Large intestine (tissue), 12 donors: ENCODE measurements at places on chromosomes 7 and 10. TPM values are rescaled to one million over a fixed set of nuclear protein-coding genes. Genes with fewer than 3 reads are reported as not detected.
A peak's percentile ranks its signal among the peaks of the same experiment; 100 is the strongest.

Gene ASZ1
- not detected for polyA plus RNA-seq

DNA sequence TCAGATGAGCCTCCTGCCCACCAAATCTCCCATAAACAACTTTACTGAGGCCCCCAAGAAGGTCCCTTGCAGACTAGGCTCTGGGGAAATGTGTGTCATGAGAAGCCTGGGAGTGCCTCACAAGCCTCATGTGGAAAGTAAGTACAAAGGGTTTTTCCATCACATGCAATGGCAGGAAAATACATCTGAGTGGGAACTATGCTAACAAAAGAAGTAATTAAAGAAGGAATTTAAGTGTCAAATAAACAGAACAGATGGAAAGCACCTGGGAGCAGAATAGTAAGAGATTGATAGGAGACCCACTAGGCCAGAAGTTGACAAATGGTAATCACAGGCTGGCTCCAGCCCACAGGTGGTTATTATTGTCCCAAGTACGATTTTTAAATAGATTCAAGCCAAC, 20.5 kb downstream of the GSAP start:
- H3K27me3 ChIP-seq, result no peaks in the 10 kb centered on the region
- H3K4me1 ChIP-seq, result peaks cover 8% of the 10 kb centered on the region
- no peak overlapping the region for H3K4me3 ChIP-seq
- no peaks in the 10 kb centered on the region for H3K36me3 ChIP-seq

GRCh38 chr10:132273304-132273944, 34.3 kb downstream of the STK32C start:
- H3K4me3 ChIP-seq, result no peak overlapping the region
- no peaks in the 10 kb centered on the region for H3K27me3 ChIP-seq
- DNase-seq, result no peak
- H3K4me1 ChIP-seq, result no peaks in the 10 kb centered on the region

GRCh38 chr10:17744341-17744861, 7.6 kb upstream of the TMEM236 start:
- H3K27ac ChIP-seq, result no peak overlapping the region
- H3K4me1 ChIP-seq, result no peaks in the 10 kb centered on the region
- DNase-seq, result no peak
- no peak overlapping the region for H3K4me3 ChIP-seq
- H3K27me3 ChIP-seq, result no peaks in the 10 kb centered on the region
- no peaks in the 10 kb centered on the region for H3K36me3 ChIP-seq

DNA sequence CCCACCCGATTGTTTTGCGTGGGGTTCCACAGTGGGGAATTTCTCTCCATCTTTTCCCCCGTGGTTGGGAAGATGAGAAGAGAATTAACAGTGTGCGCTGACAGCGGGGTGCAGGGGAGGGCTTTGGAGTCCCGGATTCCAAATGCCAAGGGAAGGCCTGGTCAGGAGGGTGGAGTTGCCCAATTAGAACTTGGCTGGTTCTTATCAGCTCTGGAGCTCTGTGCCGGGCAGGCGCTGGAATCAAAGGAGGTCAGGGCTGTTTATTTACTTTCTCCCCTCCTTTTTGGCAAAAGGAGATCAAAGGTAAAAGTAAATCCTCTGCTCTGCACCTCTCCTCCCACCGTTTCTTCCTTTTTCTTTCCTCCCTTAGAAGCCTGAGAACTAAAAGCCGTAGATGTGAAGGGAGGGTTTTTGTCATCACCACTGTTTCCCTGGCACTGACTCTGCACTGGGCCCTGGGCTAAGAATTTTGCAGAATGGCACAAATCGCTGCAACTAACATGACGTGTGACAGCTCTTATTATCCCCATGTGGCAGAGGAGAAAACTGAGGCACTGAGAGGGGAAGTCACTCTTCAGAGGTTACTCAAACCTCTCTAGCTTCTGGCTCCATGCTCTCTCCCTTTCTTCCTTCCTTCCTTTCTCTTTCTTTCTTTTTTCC, 95.2 kb upstream of the ZNF716 start:
- H3K27me3 ChIP-seq, result no peaks in the 10 kb centered on the region
- H3K27ac ChIP-seq, result no peak overlapping the region
- no peak for DNase-seq
- no peaks in the 10 kb centered on the region for H3K36me3 ChIP-seq
- no peak overlapping the region for H3K4me3 ChIP-seq

Gene HOXA9
- 0.33 TPM for polyA plus RNA-seq

DNA sequence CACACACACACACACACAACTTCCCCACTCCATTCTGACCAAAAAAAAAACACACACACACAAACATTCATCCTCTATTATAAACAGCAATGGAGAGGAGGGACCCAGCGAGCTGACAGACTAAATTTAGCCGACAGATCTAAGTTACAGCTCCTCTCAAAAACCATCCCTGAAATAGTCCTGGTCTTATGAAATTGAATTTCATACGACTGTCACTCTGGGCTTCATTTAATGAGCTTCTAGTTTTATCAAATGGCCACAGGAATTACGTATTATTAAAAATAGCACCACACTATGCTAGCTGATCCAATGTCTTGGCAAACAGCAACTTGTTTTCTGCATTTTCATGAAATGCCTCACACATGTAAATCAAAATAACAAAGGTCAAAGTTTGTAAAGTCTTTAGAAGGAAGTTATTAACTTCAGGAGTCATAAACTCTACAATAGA, 131.3 kb upstream of the ASAH2 start:
- H3K4me3 ChIP-seq, result no peak overlapping the region
- no peaks in the 10 kb centered on the region for H3K27me3 ChIP-seq
- no peaks in the 10 kb centered on the region for H3K36me3 ChIP-seq
- H3K27ac ChIP-seq, result no peak overlapping the region

GRCh38 chr7:87140271-87140748, 11.9 kb upstream of the DMTF1 start:
- no peaks in the 10 kb centered on the region for H3K36me3 ChIP-seq
- peak overlapping the region; percentile 80 for H3K27ac ChIP-seq
- H3K4me3 ChIP-seq, result no peak overlapping the region

- no peak for DNase-seq
Measured at GRCh38 chr10:79148452-79149344, 79.9 kb downstream of the ZMIZ1 start.

DNA sequence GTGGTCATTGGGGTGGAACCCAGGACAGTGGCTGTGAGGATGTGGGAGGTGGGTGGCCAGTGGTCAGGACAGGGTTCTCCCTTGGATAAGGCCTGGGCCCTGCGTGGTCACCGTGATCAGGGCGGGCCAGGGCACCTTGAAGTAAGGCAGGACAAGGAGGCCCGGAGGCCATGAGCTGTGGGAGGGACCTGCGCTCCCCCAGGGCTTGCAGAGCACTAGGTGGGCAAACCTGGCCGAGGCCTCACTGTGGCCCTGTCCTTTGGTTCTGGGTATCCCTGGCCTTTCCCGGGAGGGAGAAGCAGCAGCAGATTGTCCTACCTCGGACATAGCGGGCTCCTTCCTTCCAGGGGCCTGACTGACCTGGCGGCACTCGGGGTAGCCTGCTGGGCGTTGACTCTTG, 144.8 kb upstream of the RET start:
- DNase-seq, result no peak
- no peak overlapping the region for H3K4me3 ChIP-seq
- H3K27me3 ChIP-seq, result peaks cover 58% of the 10 kb centered on the region
- no peaks in the 10 kb centered on the region for H3K36me3 ChIP-seq
- H3K27ac ChIP-seq, result no peak overlapping the region

Gene GIMAP4
- polyA plus RNA-seq, result 17.8 TPM

Gene TTYH3
- 152 TPM for polyA plus RNA-seq

- H3K4me3 ChIP-seq, result no peak overlapping the region
- no peaks in the 10 kb centered on the region for H3K27me3 ChIP-seq
- no peaks in the 10 kb centered on the region for H3K4me1 ChIP-seq
- no peak overlapping the region for H3K27ac ChIP-seq
- H3K36me3 ChIP-seq, result no peaks in the 10 kb centered on the region
Measured at GRCh38 chr7:33680682-33681081, 224.7 kb upstream of the BMPER start.

Gene RAB11FIP2
- polyA plus RNA-seq, result 16.4 TPM

- H3K4me1 ChIP-seq, result peaks cover 28% of the 10 kb centered on the region
- H3K4me3 ChIP-seq, result peak overlapping the region; percentile 95
- H3K36me3 ChIP-seq, result peaks cover 33% of the 10 kb centered on the region
- H3K27ac ChIP-seq, result peak overlapping the region; percentile 99
- DNase-seq, result no peak
- no peaks in the 10 kb centered on the region for H3K27me3 ChIP-seq
Measured at GRCh38 chr7:100584054-100584682, 1.8 kb downstream of the LRCH4 start.

- no peak overlapping the region for H3K4me3 ChIP-seq
- H3K36me3 ChIP-seq, result peaks cover 35% of the 10 kb centered on the region
- H3K27me3 ChIP-seq, result no peaks in the 10 kb centered on the region
- DNase-seq, result peak; percentile 98
Measured at GRCh38 chr10:97380516-97380915, 20.6 kb downstream of the RRP12 start.

DNA sequence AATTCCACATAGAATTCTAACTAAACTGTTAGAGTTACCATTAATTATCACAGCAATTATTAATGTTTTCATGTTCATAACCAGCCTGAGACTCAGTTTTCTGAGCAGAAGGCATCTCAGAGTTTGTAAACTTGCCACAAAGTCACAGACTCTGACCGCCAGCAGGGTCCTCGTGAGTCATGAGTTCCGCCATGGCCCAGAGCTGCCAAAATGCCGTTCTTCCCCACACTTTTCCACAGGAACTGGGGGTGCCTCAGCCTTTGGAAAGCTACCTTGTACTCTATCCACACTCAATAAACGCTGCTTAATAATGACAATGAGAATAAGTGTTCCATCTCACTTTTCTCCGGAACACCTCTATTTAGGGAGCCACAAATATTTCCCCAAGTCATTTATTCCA, 22.1 kb upstream of the INHBA start:
- no peaks in the 10 kb centered on the region for H3K36me3 ChIP-seq
- no peak overlapping the region for H3K27ac ChIP-seq
- no peak overlapping the region for H3K4me3 ChIP-seq
- H3K4me1 ChIP-seq, result no peaks in the 10 kb centered on the region

DNA sequence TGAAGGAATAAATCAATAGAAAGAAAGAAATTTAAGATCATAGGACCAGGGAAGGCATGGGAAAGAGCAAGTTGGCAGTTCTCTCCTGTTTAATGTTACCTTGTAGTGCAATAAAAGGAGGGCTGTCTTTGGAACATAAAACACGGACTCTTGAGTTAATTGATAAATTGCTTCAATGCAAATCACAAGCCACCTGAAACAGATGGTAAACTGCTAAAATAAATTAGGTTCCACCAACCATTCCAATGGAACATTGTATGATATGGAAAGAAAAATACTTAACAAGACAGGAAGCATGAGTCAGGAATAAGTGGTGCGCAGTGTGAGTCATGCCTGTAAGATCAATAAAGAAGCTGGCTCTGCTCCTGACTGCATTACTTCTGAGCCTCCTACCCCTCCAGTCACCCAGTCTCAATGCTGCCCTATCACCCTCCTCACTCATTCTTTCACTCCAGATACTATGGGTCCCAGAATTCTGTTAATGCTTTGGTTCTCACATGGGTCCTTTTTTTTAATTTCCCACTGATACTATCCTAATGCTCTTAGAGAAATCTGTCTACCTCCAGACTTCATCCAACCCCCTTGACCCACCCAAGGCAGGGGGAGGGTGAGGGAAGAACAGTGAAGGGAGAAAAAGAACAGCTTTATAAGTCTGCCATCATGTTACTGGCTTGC, 78.9 kb downstream of the LRRC17 start:
- H3K4me3 ChIP-seq, result no peak overlapping the region
- no peaks in the 10 kb centered on the region for H3K36me3 ChIP-seq
- no peak for DNase-seq
- H3K27ac ChIP-seq, result no peak overlapping the region

- H3K4me3 ChIP-seq, result no peak overlapping the region
- no peaks in the 10 kb centered on the region for H3K4me1 ChIP-seq
- no peak overlapping the region for H3K27ac ChIP-seq
- H3K36me3 ChIP-seq, result no peaks in the 10 kb centered on the region
- no peak for DNase-seq
Measured at GRCh38 chr10:71435571-71436267, 39.0 kb downstream of the CDH23 start.

- H3K4me1 ChIP-seq, result no peaks in the 10 kb centered on the region
- no peaks in the 10 kb centered on the region for H3K27me3 ChIP-seq
- no peak overlapping the region for H3K27ac ChIP-seq
- no peaks in the 10 kb centered on the region for H3K36me3 ChIP-seq
- H3K4me3 ChIP-seq, result no peak overlapping the region
- DNase-seq, result no peak
Measured at GRCh38 chr10:130751851-130752250, 559.7 kb downstream of the TCERG1L start.

DNA sequence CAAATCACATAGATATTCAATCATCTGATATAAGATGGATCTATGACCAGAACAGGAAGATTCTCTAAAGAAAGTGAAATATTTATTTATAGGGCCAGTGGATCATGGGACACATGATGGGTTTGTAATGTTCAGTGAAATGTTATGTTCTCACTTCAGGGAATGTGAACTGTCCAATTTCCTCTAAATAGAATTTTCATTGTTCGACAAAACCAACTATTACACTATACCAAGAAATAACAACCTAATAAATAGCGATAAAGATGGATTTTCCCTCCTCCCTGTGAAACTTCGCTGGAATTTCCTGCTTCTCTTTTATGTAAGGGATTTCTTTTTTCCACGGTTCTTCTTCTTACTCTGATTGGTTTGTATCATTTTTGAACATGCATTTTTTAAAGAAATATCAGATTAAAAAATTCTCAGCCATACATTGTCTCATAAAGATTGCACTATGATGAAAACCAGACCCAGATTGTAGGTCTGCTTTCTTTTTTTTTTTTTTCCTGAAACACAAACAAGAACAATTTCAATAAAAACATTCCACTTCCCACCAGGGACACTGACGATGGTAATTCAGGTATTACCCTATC, 139.8 kb upstream of the ZEB1 start:
- H3K27ac ChIP-seq, result no peak overlapping the region
- H3K27me3 ChIP-seq, result no peaks in the 10 kb centered on the region
- no peaks in the 10 kb centered on the region for H3K4me1 ChIP-seq
- no peak for DNase-seq
- no peaks in the 10 kb centered on the region for H3K36me3 ChIP-seq

DNA sequence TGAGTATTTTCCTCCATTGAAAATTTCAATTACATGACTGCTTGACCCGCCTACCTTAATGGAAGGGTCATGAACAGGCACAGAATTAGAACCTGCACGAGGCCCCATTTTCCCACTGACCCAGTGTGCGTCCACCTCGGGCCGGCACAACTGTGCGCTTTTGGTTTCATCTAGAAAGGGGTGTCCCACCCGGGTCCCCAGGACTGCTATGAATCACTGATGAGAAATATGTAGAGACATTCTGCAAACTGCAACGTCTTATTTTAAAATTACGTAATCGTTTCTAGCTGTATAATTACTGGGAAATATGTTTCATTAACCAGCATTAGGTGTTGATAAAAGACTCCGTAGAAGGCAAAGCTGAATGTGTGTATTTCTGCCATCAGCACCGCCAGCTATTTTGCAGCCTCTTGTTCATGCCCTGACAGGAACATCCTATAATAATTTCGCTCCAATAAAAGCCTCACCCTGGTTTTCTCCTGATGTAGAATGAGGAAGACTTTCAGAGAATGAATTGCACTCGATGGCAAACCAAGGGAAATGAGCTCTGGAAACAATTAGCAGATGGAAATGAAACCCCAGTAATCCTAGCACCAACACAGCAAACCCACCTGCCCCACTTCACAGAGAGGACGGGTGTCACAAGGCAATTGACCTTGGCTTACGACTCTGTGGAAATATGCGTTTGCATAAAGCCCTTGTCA, 562.1 kb downstream of the DNAJB6 start:
- H3K27ac ChIP-seq, result no peak overlapping the region
- no peak for DNase-seq
- no peaks in the 10 kb centered on the region for H3K4me1 ChIP-seq

Gene CD36
- polyA plus RNA-seq, result 84.9 TPM

- no peak overlapping the region for H3K27ac ChIP-seq
- no peak for DNase-seq
- no peaks in the 10 kb centered on the region for H3K4me1 ChIP-seq
- H3K36me3 ChIP-seq, result peaks cover 5% of the 10 kb centered on the region
Measured at GRCh38 chr10:68837626-68838322, 10.4 kb downstream of the STOX1 start.

Gene PRR15
- 70.8 TPM for polyA plus RNA-seq
